ENCODE measurements at places on chromosomes 7 and 10.
A peak's percentile ranks its signal among the peaks of the same experiment; 100 is the strongest.

- DNase-seq: no peak
These were observed 37.6 kb upstream of the FOXL3 start for GRCh38 chr7:252216-252965.

DNA sequence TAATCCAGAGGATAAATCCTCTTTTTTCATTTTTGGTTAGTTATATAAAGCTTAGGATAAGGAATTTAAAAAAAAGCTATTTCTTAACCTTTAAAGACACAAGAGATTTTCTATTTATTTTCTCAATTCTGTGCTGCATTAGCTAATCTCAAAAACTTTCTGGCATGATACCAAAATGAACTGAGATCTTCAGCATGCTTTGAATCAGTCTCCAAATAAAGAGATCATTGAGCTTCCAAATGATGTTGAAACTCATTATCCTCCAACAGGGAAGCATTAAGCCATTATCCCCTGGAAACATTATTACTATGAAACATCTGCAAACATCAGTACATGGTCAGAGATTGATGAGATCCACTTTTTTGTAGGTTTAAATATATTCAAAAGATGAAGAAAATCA, 350.3 kb upstream of the TEX47 start:
- DNase-seq: no peak

- no peak for DNase-seq
These were observed 41.8 kb upstream of the MKI67 start for GRCh38 chr10:128167926-128168520.

DNA sequence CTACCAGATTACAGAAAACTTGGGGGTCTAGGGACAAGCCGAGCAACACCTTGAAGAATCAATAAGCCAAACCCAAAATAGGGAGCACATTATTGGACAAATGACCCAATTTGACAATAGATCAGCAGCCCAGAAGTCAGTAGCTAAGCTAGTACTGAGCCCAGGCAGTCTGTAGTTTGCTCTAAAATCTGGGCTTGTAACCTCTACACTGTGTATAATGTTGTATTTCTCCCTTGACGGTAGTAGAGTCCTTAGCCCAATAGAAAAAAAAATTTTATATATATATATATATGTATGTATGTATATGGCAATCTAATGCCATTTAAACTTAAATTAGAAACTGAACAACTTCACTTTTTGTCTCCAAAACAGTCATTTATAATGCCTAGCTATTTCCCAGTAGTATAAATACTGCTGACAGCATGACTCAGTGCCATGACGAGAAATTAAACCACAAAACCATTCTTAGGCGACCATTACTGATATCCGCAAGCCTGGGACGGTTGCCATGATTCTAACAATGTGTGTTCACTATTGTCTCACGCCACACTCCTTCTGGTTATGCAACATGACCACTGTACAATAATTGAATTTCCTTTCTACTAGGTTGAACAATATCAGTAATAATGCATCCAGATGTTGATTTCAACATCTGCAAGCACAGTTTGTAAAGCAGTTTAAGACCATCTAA, 110.5 kb downstream of the IPMK start:
- no peak for DNase-seq

DNA sequence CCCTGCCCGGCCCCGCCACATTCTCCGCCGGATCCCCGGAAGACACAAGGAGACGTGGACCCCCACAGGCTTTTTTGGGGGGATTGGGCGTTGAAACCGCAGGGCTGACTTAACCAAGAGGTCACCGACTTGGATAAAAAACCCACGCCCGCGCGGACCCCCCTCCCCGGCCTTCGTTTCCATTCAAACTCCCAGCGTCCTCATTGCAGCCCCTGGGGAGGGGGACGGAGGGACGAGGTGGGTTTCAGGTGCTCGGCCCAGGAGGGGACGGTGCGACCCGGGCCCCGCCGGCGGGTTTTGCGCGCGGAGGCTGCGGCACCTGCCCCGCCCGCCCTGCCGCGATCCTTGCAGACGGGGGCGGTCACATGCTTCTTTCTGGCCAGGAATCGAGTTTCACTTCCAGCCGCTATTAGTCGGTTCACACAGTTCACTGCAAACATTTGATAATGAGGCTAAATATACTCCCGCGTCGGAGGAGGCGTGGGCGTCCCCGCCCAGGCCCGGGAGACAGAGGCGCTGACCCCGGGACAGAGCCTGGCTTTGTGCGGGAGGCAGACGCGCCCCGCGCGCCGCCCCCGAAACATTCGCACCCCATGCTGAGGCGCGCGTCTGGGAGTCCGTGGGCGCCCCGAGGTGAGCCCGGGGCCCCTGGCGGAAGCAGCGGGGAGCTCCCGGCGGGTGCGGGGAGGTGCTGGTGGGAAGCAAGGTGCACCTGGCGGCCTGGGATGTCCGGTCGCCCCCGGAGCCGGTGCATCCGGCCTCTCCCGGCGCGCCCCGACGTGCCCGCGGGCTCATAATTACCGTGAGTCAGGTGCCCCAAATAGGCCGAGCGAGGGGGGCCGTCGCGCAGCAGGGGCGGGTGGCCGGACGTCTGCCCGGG, 2.7 kb upstream of the PDGFA start:
- DNase-seq: peak; percentile 16

- no peak for DNase-seq
These were observed 507.4 kb downstream of the ANKRD7 start for GRCh38 chr7:118731854-118732253.

DNA sequence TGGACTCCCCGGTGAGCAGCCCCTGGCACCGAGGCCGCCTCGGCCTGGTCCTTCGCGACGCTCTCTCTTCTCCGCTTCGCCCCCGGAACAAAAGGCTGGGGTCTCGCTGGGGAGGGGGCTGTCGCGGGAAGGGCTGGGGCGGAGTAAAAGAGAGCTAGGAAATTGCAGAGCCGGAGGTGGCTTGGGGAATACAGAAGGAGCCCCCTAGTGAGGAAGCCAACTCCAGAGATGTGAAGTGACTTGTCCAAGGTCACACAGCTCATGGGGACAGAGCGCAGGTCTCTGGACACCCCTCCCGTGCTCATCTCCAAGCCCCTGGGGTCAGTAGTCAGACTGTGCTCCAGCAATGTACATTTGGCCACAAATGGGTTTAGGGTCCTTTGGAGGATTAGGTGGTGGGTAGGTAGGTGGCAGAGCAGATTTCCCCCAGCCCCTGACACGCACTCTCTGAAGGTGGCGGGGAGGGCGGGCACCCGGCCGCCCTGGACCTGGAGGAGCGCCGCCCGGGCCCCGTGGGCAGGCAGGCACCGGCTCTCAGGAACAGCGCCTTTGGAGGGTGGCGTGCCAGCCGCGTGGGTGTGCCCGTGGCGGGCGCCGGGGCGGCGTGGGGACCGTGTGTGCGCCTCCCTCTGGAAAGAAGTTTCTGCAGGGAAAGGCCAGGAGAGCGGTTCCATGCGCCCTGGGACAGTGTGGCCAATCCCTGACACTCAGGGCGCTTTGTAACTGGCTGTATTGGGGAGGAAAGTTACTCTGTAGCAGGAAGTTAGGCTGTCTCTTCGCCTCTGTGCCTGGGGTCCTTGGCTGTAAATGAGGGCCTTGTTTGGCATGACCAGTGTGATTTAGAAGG, 910 bp downstream of the WIPF3 start:
- DNase-seq: no peak

DNA sequence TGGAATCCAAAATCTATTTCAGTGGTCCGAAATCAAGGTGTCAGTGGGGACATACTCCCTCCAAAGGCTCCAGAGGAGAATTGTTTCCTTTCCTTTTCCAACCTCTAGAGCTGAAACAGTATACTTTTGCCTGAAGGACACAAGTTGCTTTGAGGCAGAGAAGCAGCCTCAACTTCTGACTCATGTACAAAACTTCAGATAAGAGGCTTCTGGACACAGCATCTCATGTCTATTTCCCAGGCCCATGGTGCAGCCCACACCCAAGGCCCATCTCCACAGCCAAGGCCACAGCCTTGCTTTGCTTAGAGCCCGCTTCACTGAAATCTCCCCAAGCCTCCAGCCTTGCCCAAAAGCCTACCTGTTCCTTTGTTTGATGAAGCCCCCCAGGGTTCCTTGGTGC, 68.9 kb downstream of the ZNF467 start:
- no peak for DNase-seq

All from CD4-positive, alpha-beta T cell treated with Interferon alpha-2 for 1 hour (primary cell).